Suprapubic skin (tissue), 4 donors: ENCODE measurements at places on chromosomes 1 and 21. TPM values are rescaled to one million over a fixed set of nuclear protein-coding genes. Genes with fewer than 3 reads are reported as not detected.
A peak's percentile ranks its signal among the peaks of the same experiment; 100 is the strongest.

GRCh38 chr1:208100906-208101305 is 143.3 kb downstream of the PLXNA2 start:
- no peak for DNase-seq

Gene ZNF683
- not detected for total RNA-seq

Gene VSIG8
- total RNA-seq, result 28.8 TPM

GRCh38 chr1:197225611-197226010 is 42.4 kb upstream of the CRB1 start:
- no peak for DNase-seq

DNA sequence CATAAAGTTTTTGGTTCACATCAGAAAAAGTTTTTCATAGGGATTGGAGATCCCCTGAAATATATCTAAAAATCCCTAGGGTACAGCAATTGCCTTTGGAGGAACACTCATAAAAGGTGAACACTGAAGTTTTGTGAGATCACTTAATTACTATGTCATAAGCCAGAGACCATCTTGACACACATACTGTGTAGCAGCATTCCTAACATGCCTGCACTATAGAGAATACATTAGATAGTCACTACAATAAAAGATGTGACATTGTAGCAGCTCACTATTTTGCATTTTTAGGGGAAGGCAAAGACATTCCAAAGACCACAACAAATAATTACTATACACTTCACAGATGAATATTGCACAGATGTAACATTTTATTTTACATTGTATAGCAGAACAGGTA is 779.9 kb downstream of the KCNT2 start:
- no peak for DNase-seq

Gene EPHB2
- total RNA-seq, result 1.4 TPM

DNA sequence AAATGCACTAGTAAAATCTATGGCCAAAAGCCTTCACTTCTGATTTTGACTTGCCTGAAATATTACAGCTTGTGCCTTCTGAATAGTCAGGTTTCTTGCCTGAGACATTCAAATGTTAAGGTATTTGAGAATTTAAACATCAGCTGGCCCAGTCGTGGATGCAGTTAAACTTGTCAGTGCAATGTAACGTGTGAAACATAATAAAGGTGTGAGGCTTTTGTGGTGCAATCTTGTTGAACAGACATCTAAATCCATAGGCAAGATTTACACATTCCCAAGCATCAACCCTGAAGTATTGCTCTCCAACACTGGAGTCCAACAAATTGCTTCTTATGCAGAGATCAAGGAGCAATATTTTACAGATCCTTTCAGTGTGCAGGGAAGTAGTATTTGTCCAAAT is 4.4 kb downstream of the CCN1 start:
- DNase-seq, result no peak

Gene TRIM17
- 1.2 TPM for total RNA-seq

- DNase-seq, result no peak
Measured at GRCh38 chr1:178168536-178168935, 74.6 kb downstream of the RASAL2 start.

DNA sequence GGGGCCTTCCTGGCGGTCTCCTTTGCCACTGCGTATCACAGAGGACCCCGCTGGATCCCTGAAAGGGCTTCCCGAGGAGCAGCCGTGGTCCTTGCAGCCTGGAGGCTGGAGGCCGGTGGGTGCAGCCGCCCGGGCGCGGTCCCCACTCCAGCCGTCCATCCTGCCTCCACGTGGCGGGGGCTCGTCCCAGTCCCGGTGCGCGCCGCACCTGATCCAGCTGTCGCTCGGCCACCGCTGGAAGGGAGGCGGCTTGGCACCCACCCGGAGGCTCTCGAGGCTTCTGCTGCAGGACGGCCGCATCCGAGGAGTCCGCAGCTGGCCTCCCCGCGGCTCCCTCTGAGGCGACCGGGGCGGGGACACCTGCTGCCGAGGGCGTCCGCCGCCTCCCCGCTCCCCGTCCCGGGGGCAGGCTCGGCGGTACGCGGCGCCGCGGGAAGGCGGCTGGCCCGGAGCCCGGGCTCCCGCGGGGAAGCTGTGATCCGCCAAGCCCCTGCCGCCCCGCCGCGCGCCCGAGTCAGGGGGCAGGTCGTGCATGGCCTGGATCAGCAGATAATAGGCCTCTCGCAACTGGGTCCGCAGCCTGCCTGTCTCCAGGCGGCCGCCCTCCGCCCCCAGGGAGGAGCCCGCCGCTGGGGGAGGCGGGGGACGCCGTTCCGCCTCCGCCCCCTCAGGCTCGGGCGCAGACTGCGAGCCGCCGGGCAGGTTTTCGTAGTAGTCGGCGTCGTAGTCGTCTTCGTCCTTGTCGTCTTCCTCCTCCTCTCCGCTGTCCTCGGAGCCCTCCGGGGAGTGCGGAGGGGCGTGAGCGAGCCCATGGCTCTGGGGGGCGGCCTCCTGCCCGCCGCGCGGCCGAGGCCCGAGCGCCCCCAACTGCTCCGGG is at the start of gene SYDE2:
Gene SYDE2, minus strand, starts transcription at position 554 of the 877 bp plus-strand sequence. Its CDS starts 20 bp downstream, at position 534.
- peak; percentile 84 for DNase-seq

GRCh38 chr21:39096754-39097153 is 86.5 kb downstream of the PSMG1 start:
- no peak for DNase-seq

DNA sequence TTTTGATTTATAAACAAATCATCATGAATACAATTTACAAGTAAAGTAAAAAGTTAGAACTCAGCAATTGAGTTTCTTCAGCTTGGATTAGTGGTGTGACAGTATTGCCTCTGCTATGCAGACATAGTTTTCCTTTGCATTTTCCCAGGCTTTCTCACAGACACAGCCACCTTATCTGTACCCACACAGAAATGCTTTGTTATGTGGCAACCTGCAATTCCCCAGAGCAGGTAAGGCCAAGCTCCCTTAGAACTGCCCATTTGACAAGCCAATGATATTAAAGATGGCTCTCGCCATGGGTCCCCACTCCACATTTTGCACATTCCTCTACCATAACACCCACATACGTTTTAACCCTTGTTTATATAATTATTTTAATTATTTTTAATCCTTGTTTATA is 14.2 kb downstream of the FMO5 start:
- DNase-seq, result no peak

Gene CBR3
- total RNA-seq, result 24.9 TPM

- DNase-seq, result peak; percentile 62
Measured at GRCh38 chr1:93079685-93080141, 630 bp downstream of the MTF2 start.

Gene LDLRAD1
- total RNA-seq, result not detected

DNA sequence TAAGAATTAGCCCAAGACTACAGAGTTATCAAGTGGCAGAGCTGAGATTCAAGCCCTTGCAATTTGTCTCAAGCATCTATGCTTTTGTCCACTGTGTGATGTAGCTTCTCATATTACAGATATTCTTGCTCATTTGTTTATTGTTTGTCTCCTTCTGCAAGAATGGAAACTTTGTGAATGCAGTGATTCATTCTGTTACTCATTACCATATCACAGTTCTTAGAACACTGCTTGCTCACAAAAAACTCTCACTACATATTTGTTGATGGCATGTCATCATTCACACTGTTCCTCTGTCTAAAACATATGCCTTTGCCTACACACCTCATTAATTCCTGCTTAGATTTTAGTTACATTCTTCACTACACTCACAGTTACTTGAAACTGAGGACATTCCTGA is 1198.9 kb downstream of the PLA2G4A start:
- no peak for DNase-seq

DNA sequence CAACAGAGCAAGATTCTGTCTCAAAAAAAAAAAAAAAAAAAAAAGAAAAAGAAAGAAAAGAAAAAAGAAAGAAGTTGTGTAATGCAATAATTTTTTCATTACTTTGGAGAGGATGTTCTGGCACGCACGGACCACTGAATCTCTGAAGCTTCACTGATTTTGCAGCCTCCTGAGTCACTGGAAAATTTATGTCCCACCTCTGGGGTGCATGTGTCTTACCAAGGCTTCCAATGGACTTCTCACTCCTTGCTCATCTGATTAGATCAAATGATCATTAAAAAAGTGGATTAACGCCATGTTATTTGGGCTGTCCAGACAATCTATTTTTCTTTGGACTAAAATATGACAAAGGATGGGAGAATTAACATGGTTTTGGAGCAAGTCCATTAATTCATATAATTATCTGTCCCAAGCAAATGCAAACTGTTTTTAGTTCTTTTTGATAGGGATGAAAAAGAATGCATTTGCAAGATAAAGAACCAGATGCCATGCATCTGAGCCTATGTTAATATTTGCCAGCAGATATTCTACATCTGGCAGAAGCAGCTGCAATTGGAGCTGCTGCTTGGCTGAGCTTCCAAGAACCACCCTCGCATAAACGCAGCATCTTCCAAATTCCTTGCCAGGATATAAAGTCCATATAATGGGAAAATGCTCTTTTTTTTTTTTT is 10.1 kb upstream of the MAP1LC3C start:
- DNase-seq, result no peak

DNA sequence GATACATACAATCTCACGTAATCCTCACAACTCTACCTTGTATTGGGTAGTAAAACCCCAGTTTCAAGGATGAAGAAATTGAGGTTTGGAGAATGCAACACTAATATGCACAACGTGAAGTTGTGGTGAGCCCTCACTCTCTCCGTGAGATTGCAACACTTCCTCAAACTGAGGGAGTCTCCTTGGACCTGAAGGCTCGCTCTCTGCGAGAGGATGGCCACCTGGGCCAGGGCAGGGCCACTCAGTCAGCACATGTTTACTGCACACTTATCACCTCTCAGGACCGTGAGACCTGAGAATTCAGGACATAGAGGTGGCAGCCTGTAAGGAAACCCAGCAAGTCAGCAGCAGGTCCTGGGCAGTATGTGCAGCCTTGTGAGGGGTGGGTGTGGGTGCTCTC is 8.7 kb downstream of the SH3BP5L start:
- DNase-seq, result no peak

Gene NBPF10
- total RNA-seq, result 3.6 TPM

DNA sequence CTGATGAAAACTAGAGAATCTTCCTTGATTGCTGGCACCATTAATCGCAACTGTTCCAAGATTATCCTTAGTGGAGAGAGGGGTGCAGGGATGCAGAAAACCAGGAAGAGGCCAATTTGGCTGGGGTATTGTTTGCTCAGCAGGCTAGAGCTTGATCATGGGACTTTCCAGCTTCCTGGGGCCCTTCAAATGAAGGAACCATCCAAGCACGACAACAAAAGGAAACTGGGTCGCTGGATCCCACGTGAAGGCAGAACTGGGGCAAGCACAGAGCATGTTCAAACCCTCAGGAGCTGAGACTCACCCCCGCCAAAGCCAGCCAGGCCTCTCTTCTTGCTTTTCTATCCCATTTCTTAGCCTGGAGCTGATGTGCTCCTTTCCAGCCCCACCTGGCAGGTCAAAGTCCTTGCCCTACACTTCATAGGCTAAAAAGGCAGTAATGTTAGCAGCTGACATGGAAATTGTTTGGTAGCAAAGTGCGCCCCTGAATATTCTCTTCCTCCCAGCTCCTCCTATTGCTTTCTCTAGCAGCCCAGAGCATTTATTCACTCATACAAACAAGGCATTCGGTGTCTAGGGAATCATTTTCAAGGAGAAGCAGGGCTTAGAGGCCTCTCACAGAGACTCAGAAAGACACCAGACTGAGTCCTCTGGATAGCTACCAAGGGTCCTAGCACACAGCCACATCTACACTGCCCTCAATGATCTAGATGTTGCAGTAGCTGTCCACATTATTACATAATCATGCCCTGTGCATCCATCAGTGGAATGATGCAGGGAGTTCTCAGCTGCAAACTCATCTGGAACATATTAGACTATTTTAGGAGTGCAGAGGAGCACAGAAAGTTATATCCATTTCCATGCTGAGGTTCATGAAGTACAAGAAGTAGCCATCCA is 11.5 kb downstream of the KCNA2 start:
- DNase-seq, result no peak

Gene OVAAL
- not detected for total RNA-seq

Gene WNT3A
- total RNA-seq, result 2.8 TPM

DNA sequence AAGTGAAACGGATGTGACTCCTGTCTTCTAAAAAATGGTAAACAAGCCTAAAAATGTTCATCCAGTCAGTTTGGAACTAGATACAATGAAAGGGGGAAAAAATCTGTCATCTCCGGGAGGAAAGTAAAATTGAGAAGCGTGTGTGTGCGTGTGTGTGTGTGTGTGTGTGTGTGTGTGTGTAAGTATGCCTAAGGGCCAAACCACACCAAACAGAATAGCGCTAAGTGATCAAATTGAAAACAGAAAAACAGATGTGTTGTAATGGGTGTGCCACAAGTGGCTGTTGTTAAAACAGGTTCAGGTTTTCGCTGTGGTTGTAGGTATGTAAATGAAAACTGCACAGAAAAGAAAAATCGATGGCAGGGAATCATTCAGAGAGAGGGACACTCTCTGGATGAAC is 106.7 kb downstream of the RNF220 start:
- DNase-seq, result no peak

DNA sequence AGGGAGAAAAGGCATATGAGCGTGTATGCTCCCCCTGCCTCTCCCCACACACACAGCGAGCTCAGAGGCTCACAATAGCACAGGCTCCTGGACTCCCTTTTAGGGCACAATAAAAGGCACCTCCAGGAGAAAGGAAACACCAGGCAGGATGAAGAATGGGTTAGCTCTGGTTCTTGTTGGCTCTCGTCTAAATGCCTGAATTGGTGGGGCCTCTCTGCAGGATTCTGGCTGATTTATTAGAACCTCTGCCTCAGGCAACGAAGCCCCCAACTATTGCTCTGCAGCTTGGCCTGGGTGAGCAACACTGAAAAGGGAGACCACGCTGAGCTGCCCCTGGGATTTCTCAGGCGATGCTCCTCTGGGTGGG is 590.9 kb upstream of the PLXNA2 start:
- no peak for DNase-seq

Gene BARHL2
- not detected for total RNA-seq

Gene IFI44
- 1.9 TPM for total RNA-seq

- no peak for DNase-seq
Measured at GRCh38 chr1:58430421-58431275, 115.9 kb downstream of the OMA1 start.

GRCh38 chr1:208154679-208155642 is 89.2 kb downstream of the PLXNA2 start:
- no peak for DNase-seq

Gene C1orf35
- total RNA-seq, result 10.6 TPM

DNA sequence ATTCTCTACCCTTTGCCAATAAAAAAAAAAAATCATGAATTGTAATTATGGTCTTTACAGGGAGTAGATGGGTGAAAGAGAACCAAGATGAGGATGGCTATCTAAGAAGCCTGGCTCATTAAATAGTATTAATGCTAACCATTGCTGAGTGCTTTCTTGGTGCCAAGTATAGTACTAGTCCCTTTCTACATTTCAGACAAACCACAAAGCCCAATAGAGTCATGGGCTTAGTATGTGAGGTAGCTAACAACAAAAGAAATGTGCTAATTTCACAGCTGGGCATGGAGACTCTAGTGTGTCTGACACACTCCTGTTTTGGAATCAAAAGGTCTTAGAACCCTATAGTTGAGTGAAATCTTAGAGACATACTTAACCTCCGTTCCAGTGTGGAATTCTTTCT is 84.5 kb upstream of the ESRRG start:
- DNase-seq, result no peak
